ENCODE measurements at places on chromosomes 3 and 15.

DNA sequence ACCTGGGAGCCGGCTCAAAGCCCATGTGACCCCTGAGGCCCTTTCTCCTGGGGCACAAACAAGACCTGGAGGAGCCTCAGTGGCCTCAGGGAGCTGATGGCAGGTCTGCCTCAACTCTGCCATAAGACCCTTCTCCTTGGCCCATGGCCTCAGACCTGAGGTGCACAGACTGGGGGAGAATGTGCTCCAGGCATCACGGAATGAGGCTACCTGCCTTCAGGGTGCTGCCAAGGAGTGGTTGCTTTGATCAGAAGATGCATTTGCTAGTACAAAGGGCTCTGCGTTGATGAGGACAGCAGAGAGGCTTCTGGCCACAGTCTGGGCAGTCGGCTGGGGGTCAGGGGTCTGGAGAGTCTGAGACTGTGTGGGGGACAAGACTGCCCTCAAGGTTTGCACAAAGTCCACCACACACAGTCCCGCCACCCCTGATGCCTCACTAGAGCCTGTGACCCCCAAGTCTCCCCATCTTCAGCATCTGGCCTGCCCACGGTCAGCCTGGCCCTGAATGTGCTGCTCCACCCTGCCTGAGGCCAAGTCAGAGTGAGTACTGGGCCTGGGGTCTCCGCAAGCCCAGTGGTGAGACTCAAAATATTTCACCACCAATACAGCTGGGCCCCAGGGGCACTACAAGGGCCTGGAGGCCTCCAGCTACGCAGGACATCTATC is 26.6 kb downstream of the ALDH1L1 start:
- no peak for DNase-seq

GRCh38 chr15:98823012-98823458 is 174.7 kb downstream of the IGF1R start:
- DNase-seq: no peak

DNA sequence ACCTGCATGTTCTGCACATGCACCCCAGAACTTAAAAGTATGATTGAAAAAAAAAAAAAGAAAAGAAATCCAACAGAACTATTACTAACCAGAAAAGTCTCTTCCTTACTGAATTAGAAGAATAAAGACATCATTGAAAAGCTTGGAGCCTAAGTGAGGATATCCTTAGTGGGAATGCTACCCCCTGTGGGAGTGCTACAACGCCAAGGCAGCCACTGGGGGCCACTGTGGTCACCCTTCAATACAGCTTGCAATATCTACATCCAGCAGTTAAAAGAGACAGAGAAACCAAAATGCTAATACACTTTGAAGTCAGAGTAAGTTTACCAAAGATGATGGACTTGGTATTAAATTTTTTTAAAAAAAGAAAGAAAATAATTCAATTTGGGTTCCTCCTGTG is 292.0 kb downstream of the PLCL2 start:
- DNase-seq: no peak

DNA sequence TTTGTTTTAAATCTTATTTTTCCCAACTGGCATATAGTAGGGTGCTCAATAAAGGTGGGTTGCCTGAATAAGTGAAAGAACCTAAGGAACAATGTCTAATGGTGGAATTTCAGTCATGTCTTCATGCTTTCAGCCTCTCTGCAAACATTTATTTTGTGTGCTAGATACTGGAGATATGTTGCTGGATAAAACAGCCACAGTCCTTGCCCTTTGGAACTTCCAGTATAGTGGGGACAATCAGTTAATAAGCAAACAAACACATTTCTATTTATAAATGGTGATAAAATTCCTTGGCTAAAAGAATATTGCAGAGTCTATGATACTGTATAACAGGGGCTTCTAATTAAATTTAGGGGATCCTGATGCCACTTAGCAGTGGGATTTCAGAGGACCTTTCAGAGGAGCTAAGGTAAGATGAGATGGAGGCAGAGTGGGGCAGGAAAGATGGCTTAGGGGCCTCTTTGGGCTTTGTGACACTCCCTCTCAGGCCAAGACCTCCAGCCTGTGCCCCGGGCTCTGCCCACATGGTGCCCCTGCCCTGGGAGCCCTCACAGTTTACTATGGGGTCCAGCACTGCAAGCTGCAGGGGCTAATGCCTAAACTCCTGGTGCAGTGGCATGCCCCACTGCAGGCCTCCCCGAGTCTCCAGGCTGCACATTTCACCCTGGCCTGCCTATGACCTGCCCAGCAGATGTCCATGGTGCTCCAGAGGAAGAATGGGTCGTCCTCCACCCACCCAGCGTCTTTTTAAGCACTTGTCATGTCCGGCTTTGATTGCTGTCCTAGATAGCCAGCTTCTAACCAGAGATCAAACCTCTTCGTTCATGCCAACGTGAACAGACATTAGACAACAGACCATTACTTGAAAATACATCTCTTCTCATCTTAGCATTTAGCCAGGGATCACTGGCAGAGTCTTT is 61.6 kb upstream of the PRR23C start:
- DNase-seq: no peak
